ENCODE measurements at places on chromosomes 13 and 19. TPM values are rescaled to one million over a fixed set of nuclear protein-coding genes. Genes with fewer than 3 reads are reported as not detected.

Gene ZNF101
- 9.7 TPM for total RNA-seq

GRCh38 chr19:574658-575526, 2.5 kb downstream of the BSG start:
- DNase-seq: no peak

DNA sequence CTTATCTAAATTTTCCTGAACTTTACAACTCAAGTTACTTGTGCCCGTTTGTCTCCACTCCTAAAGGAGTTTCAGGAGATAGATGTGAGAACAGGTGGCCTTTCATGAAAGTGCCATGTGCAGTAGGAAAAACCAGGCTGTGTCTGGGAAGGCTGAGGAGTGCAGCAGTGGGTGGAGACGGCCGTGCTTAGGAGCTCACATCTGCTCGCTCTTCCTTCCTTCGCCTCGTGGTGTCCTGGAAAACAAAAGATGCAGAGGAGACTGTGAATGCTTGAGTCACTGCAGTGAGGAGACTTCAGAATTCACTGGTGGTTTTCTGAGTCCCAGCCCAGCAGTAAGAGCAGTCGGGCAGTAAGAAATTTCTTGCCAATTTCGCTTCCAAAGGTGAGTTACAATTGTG, 138.4 kb upstream of the RNF113B start:
- DNase-seq: no peak

- DNase-seq: no peak
These were observed 1.3 kb downstream of the DHDH start for GRCh38 chr19:48934837-48935236.

Gene ZNF524
- total RNA-seq: 22.3 TPM

All from left lung (tissue), 14 donors.